Activated gamma-delta T cell treated with Interleukin-2 at 50 U/mL for 16 hours (primary cell): ENCODE measurements at places on chromosomes 1 and 21.
A peak's percentile ranks its signal among the peaks of the same experiment; 100 is the strongest.

- peak; percentile 36 for DNase-seq
Observed at GRCh38 chr1:31745096-31745945, 18.8 kb downstream of the ADGRB2 start.

- DNase-seq, result no peak
Observed at GRCh38 chr1:44817307-44817706, 9.0 kb downstream of the BTBD19 start.

DNA sequence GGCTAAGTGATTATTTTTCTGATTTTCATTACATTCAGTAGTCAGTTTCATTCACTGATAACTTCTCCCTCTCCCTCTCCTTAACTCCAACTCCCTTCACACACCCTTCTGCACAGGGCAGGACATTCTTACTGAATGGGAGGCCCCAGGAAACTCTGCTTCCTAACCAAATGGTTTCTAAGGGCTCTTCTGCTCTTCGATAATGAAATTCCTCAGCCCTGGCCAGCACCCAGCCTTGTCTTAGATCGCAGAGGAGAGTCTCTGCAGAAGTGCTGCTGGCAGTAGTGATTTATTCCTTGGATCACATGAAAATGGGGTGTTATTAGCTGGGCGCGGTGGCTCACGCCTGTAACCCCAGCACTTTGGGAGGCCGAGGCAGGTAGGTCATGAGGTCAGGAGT, 16.4 kb downstream of the PLEKHM2 start:
- no peak for DNase-seq

DNA sequence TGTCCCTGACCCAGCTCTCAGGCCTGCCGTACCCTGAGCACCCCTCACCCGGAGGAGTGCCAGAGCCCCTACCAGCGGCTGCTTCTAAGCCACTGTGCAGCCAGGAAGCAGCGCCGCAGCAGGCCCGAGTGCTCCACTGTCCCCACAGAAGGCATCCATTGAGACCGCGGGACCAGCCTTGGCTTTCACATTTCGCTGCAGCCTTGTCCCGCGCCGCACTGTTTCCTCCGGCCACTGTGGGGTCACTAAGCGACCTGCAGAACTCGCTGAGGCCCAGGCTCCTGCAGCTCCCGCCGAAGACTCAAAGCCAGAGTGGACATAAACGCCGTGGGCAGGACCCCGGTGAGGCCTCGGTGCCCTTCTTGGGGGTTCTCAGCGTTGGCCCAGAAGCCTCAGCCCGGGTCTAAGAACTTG, 3.0 kb downstream of the ALX3 start:
- no peak for DNase-seq
